CD4-positive, CD25-positive, alpha-beta regulatory T cell (primary cell): ENCODE measurements at places on chromosomes 12 and 14. TPM values are rescaled to one million over a fixed set of nuclear protein-coding genes. Genes with fewer than 3 reads are reported as not detected.

BBOF1 gene
- 0.59 TPM for polyA plus RNA-seq

LMNTD1 gene
- polyA plus RNA-seq: not detected

SGPP1 gene
- 24.9 TPM for polyA plus RNA-seq

COX8C gene
- not detected for polyA plus RNA-seq

ALX1 gene
- not detected for polyA plus RNA-seq
